ENCODE measurements at places on chromosomes 6 and 20.

DNA sequence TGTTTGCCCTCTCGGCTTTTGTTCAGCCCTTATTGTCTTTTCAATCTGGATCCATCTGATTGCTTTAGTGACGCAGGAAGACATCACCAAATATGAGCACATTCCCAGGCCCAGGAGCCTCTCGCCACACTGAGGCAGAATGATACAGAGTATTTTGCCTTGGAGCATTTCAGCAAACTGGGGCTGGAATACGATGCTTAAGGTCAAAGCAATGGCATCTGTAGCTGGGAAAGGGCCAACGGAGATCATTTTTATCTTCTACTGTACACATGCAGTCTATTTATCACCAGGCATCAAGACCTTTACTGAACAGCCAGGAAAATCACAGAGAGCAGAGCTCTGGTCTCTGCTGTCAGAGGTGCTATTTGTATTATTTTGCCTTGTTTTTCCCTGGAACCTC is 655.3 kb downstream of the RNF144B start:
- DNase-seq, result no peak

GRCh38 chr6:160972111-160972510 is 19.5 kb upstream of the MAP3K4 start:
- no peak for DNase-seq

DNA sequence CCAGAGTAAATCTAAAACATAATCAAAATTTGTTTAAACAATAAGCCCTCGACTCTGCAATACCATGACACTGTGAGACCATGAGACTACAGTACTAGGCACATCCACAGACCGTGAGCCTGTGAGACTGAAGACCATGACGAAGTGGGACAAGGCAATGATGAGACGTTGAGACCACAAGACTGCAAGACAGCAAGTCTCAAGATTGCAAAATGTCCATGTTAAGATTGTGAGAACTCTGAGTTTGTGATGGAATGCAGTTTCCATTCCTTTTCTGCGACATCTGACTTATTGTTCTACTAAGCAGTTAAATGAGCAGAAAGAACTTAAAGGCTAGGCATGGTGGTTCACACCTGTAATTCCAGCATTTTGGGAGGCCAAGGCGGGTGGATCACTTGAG is 102.1 kb upstream of the PHACTR1 start:
- DNase-seq, result no peak

DNA sequence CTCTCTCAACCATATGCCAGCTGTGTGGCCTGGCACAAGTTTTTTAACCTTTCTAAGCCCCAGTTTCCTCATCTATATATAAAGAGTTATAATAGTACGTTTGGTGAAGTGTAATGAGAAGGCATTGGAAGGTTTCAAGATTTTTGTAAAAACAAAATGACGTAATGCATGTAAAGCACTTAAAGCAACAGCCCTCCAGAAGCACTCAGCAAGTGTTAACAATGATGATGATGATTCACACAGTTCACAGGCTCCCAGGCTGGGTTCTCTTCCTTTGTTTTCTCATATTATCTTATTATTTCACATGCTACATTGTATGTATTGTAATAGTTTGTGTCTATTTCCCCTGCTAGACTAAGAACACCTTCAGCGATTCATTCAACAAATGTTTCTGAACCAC is 6.2 kb downstream of the CEP250 start:
- DNase-seq, result no peak

- no peak for DNase-seq
Observed at GRCh38 chr20:39897781-39898466, 791.1 kb downstream of the MAFB start.

DNA sequence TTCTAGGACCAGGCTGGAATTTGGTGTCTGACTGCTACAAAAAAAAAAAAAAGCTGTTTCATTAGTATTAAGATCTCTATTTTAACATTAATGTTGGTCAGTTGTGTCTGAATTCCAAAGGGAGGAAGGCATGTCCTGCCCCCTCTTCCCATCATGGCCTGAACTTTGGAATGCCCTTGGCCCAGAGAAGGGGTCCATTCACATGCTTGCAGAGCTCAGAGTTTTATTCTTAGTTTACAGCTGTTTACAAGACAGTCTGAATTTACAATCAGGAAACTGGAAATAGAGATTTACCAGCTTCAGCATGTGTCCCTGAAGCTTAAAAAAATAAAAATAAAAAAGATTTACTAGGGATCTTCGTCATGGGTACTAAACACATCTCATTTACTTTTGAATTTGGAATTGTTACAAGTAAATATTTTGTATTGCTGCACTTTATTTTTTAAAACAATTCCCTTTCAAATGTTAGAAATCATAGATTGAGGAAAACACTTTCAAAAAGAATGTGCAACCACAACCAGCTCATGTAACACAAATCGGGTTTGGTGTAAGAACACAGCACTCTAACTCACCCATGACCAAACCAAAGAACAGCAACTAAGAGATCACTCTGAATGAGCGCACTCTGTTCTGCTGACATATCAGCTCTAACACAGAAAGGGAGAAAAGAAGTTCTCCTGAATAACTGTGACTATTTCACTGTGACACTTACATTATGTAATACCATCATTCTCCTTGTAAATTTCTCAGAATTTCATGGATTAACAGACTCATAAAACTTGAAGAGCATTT is 6.6 kb upstream of the SERPINB6 start:
- no peak for DNase-seq

- DNase-seq, result no peak
Observed at GRCh38 chr6:169380493-169380892, 126.8 kb upstream of the THBS2 start.

GRCh38 chr20:20358801-20359200 is 9.1 kb upstream of the INSM1 start:
- no peak for DNase-seq

GRCh38 chr6:137776786-137777686 is 90.0 kb upstream of the TNFAIP3 start:
- no peak for DNase-seq

DNA sequence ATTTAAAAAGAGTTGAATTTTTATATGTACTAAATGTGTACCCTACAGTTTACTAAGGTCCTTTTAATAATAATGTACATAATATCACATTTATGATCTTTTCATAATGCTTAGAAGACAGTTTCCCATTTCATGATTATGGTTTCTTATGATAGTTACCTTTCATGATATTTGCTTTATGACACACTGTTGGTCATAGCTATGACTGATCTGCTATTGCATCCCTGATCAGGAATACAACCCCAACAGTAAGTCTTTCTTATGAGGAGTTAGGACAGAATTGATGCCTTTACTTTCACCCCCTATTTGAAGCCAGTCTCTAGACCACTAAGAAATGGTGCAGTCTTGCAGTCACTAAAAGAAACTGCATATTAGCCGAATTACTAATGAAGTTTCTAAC is 31.0 kb downstream of the LCA5 start:
- DNase-seq, result no peak

DNA sequence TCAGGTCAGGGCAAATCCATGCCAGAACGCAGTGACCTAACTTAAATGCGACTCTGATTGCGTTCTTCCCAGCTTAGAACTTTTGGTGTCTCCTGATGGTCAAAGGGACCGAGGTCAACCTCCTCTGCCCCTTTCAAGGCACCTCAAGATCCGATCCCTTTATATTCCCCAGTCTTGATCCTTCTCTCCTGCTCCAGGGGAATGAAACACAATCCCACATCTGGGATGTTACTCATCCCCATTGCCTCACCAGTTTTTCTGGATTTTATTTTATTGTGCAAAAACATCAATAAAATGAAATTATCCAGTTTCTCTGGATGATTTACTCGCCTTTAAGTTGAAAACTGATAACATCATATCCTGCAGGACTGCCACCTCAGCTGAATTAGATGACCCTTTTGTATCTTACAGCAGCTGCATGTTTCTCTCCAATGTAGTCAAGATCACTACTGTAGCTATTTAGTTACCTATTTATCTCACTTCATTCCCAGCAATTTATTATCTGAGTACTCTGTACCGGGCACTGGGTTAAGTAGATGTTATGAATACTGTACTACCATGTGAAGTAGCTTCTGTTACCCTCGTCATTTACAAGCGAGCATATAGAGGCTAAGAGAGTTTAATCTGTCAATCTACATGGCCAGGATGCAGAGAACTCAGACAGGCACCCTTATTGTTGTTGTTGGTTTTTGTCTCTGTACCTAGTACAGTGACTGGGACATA is 44.0 kb downstream of the IRAK1BP1 start:
- DNase-seq, result no peak

- no peak for DNase-seq
Observed at GRCh38 chr6:146887447-146888077, 288.8 kb downstream of the ADGB start.

- no peak for DNase-seq
Observed at GRCh38 chr6:166344240-166344639, 1.9 kb upstream of the SFT2D1 start.

DNA sequence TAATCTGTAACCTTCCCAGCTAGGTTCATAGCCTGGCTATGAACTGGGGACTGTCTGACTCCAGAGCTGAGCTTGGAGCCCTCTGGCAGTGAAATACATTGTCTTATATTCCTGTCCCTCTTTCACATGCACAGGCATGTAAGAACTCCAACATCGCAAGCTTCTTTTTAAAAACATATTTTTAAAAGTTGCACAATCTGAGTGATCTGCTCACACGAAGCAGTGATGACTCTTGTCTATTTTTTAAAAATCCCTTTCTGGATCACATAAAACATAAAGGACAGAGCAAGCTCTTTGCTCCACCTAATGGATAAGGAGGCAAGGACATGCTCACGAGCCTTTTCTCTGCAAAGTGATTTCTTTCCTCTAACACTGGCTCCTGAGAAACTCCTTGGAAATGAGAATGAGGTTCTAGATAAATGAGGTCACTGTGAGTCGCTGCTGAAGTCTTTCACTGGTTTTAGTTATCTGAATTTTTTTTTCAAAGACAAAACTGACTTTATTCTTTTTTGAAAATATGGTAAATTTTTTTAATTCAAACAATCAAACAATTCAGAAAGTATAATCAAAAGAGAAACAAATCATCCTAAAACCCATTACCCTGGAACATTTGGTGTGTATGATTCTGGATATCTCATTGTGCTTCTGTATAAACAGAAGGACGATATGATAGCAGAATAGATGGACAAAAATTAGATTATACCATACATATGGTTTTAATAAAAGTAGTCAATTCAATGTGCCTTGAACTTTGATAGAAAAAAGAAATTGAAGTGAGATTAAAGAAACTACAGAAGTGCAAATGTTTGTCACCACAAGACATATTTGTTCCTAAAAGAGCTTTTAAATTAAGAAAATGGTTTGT is 30.8 kb downstream of the IL20RA start:
- DNase-seq, result no peak

GRCh38 chr20:35463455-35464300 is 8.3 kb downstream of the CEP250 start:
- DNase-seq, result peak; percentile 43

GRCh38 chr20:51481341-51481914 is 61.1 kb downstream of the NFATC2 start:
- DNase-seq, result peak; percentile 59

- DNase-seq, result no peak
Observed at GRCh38 chr6:168737014-168737413, 296.0 kb downstream of the SMOC2 start.

GRCh38 chr6:46011188-46012085 is 4.2 kb downstream of the CLIC5 start:
- DNase-seq, result peak; percentile 60

DNA sequence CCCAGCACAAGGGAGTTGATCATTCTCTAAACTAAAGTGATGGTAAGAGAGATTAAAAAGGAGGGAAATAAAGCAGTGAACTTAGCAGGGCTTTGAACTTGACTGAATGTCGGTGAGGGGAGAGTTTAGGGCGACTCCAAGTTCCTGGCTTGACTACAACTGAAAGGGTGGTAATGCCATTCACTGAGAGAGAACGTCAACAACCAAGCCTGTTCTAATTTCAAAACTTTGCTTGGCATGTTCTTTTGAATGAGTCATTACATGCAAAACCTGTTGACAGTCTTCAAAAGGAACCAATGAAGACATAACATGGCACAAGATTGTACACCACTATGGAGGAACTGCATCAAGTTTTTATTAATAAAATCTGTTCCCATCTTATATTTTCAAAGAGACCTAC is 10.3 kb upstream of the MYB start:
- no peak for DNase-seq

DNA sequence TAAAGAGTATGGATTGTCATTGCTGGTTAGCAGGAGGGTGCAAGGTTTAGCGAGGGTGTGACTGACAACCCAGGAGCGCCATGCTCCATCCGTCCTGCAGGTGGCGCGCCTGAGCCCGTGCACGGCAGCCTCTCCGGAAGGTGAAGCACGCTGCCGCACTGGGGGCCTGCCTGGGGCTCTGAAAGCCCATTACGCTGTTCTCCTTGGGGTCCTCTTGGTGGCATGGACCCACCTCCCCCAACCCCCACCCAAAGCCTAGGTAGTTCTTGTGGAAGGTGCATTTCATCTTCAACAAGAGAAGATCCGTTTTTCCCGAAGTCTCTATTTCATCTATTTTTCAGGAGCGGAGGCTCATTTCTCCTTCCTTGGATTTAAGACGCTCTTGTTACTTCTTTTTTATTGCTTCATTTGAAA is 197.4 kb upstream of the KCNG1 start:
- peak; percentile 68 for DNase-seq

GRCh38 chr6:40661726-40662125 is 74.6 kb upstream of the LRFN2 start:
- DNase-seq, result no peak

GRCh38 chr20:33656010-33656782 is 5.9 kb upstream of the C20orf144 start:
- DNase-seq, result no peak

DNA sequence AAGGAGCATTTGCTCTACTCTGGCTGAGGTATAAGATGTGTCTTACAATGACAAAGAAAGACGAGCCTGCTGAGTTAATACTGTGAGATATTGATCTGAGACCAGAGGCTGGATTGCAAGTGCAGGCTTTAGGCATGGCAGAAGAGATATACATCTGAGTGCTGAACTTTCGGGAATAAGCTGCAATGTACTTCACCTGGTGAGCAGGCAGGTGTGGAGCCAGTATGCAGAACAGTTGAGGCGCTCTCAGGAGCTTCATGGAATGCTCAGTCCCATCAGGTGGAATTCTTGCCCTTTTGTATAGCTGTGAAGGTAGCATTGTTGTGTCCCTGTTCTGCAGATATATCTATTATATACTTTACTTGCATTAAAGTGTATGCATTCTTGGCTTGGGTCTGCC is 179.3 kb upstream of the RIMS1 start:
- DNase-seq, result no peak

- DNase-seq, result no peak
Observed at GRCh38 chr20:24779946-24780345, 169.1 kb upstream of the CST7 start.

GRCh38 chr6:165647041-165647440 is 16.0 kb downstream of the PDE10A start:
- DNase-seq, result no peak

- no peak for DNase-seq
Observed at GRCh38 chr6:113908801-113909200, 51.7 kb downstream of the MARCKS start.

- DNase-seq, result no peak
Observed at GRCh38 chr20:53723621-53724020, 130.0 kb upstream of the ZNF217 start.
